CD8-positive, alpha-beta memory T cell (primary cell): ENCODE measurements at places on chromosomes 2 and 18.

DNA sequence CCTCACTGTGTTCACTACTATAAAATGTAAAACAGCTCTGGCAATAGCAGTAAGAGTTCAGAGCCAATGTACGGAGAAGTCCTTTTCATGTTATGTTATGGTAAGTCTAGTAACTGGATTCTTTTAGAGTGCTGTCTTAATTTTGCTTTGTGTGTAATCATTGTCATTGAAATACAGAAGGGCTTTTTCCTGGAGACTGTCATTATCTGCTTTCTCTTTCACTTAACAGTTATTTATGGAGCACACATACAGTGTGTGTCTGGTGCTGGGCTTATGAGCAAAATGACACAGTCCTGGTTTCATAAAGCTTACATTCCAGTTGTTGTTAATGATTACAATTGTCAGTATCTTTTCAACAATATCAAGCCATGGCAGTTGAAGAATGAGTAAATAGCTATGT is 95.5 kb downstream of the CCDC102B start:
- H3K27me3 ChIP-seq, result no peaks in the 10 kb centered on the region
- H3K36me3 ChIP-seq, result no peaks in the 10 kb centered on the region
- DNase-seq, result no peak
- H3K4me1 ChIP-seq, result no peaks in the 10 kb centered on the region
- H3K27ac ChIP-seq, result no peak overlapping the region

- H3K27ac ChIP-seq, result no peak overlapping the region
- no peak for DNase-seq
- no peaks in the 10 kb centered on the region for H3K36me3 ChIP-seq
- H3K4me3 ChIP-seq, result no peak overlapping the region
- H3K27me3 ChIP-seq, result no peaks in the 10 kb centered on the region
- H3K4me1 ChIP-seq, result no peaks in the 10 kb centered on the region
These were observed 43.1 kb upstream of the PTH2R start for GRCh38 chr2:208363485-208363884.

- DNase-seq, result no peak
- no peaks in the 10 kb centered on the region for H3K4me1 ChIP-seq
These were observed 25.9 kb upstream of the IMPA2 start for GRCh38 chr18:11955239-11956029.

DNA sequence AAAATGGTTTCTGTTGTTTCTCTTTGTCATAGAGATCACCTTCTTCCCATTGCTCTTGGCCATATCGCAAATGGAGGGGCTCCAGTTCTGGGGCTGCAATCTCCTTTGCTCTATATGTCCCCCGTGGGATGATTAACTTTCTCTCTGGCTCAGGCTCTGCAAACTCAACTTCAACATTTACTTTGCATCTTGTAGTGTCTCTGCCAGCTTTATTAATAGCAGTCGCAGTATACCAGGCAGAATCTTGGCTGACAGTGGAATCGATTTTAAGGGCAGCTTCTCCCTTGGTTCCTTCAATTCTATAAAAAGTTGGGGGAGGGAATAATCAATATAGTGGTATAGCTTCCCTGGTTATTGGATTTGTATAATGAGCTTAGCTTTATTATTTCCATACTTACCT is 30.5 kb downstream of the TTN start:
- no peaks in the 10 kb centered on the region for H3K27me3 ChIP-seq
- H3K4me3 ChIP-seq, result no peak overlapping the region
- no peak for DNase-seq
- no peaks in the 10 kb centered on the region for H3K36me3 ChIP-seq
- no peaks in the 10 kb centered on the region for H3K4me1 ChIP-seq
- no peak overlapping the region for H3K27ac ChIP-seq

GRCh38 chr2:225274751-225275150 is 124.8 kb upstream of the NYAP2 start:
- no peaks in the 10 kb centered on the region for H3K4me1 ChIP-seq
- H3K27ac ChIP-seq, result no peak overlapping the region
- DNase-seq, result no peak
- no peaks in the 10 kb centered on the region for H3K36me3 ChIP-seq

DNA sequence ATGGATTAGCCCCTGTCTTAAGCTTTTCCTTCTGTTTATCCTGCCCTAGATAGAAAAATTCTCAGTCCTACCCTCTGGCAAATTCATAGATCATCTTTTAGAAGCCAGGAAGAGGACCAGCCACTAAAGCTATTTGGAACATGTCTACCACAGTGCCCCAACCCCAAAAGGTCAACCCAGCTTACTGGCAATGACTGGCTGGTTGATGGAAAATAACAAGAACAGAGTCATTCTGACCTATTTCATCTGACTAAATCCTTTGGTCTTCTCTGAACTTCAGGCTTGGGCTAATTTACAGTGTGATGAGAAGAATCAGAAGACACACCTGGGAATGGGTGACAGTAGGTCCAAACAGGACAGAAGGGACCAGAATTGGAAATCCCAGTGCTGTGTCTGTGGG is 227.3 kb upstream of the CCDC68 start:
- no peaks in the 10 kb centered on the region for H3K36me3 ChIP-seq
- H3K4me1 ChIP-seq, result no peaks in the 10 kb centered on the region
- DNase-seq, result no peak
- no peak overlapping the region for H3K27ac ChIP-seq
- no peak overlapping the region for H3K4me3 ChIP-seq

DNA sequence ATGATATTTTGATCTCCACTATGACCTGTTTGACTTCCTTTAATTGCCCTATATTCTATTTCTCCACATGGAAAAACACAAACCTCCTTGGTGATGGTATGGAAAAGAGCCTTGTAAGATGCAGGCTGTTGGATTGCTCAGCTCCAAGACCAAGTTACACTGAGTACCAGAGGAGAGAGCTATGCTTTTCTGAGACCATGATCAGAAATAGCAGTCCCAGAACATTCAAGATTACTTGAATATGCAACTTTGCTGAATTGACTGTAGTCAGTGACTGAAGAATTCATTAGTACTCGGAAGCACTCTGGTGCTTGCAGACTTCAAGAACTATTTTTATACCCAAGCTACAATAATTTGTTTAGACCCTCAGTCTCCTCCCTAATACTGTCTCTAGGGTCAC is 310.6 kb upstream of the FSIP2 start:
- H3K4me3 ChIP-seq, result no peak overlapping the region
- H3K4me1 ChIP-seq, result no peaks in the 10 kb centered on the region
- DNase-seq, result no peak
- H3K36me3 ChIP-seq, result no peaks in the 10 kb centered on the region
- H3K27ac ChIP-seq, result no peak overlapping the region

GRCh38 chr18:35810520-35810919 is 162.0 kb upstream of the RMP24 start:
- H3K27ac ChIP-seq, result no peak overlapping the region
- no peaks in the 10 kb centered on the region for H3K4me1 ChIP-seq

DNA sequence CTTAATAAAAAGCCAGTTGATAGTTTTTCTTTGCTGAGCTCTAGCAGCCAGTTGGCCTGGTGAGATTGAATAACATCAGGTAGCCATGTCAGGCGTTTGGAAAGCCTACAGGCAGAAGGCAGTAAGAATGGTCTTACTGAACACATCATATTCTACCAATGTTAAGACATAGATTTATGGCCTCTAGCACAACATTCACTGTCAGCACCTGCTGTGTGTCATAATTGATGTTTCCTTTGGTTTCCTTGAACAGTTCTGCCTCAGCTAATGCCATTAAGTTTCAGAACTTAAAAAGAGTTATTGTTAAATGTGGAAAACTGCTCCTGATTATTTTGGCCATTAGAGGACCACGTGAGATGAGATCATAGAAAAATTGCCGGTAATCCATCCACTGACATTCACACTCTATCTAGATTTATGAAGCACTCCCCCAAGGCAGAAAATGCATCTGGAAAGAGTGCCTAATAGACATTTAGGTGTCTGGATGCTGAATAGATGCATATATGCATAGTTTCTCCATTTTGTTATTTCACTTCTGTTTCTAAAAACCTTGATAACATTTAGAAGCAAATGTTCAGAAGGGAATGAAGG is 434.7 kb downstream of the PTPRM start:
- H3K27me3 ChIP-seq, result no peaks in the 10 kb centered on the region
- H3K4me1 ChIP-seq, result no peaks in the 10 kb centered on the region
- H3K27ac ChIP-seq, result no peak overlapping the region
- no peak overlapping the region for H3K4me3 ChIP-seq
- no peak for DNase-seq
- no peaks in the 10 kb centered on the region for H3K36me3 ChIP-seq

DNA sequence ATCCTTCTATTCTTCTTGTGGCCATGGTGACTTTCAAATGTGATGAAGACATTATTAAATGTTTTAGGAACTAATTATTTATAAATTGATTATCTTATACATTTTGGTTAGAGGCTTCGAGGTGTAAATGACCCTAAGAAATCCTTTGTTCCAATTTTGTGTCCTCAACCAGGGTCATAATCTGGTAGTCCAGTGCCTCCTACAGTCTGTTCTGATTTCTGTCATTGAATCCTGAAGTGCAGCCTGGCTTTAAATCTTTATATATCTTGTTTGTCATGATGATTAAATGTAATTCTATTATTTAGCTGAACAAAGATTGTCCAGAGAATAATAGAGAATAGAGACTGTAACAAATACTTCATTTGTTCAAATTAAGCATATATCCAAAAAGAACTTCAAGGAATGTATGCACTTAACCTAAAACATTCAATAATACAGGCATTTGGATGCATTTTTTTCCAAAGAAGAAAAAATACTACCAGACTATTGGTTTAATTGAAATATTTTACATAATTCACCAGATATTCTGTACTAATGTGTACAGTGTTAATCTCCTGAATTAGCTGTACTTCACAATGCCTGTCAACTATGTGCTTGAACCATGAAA is 89.8 kb downstream of the PRPF40A start:
- H3K4me1 ChIP-seq, result no peaks in the 10 kb centered on the region
- H3K27me3 ChIP-seq, result no peaks in the 10 kb centered on the region
- no peak for DNase-seq
- H3K4me3 ChIP-seq, result no peak overlapping the region
- no peaks in the 10 kb centered on the region for H3K36me3 ChIP-seq
- no peak overlapping the region for H3K27ac ChIP-seq

DNA sequence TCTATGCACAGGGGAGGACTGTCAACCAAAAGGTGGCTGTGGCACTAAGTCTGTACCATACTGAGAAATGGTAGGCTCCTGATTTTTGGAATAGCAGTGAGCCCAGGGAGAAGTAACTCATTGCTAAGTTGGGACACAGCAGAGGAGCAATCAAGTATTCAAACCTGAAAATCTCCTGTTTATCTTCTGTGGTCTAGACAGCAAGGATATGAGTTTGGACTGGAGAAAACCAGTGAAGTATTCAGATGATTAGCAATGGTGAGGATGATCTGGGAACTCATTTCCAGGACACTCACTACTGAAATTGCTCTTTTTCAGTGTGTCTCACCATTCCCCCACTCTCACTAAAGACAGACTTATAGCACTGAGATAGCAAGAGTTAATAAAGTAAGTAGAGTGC is 112.0 kb downstream of the GULP1 start:
- no peak overlapping the region for H3K4me3 ChIP-seq
- no peak for DNase-seq
- H3K36me3 ChIP-seq, result no peaks in the 10 kb centered on the region
- no peaks in the 10 kb centered on the region for H3K27me3 ChIP-seq
- H3K4me1 ChIP-seq, result no peaks in the 10 kb centered on the region
- no peak overlapping the region for H3K27ac ChIP-seq

GRCh38 chr2:218329826-218330593 is 26.6 kb upstream of the CATIP start:
- H3K27ac ChIP-seq, result no peak overlapping the region
- H3K36me3 ChIP-seq, result no peaks in the 10 kb centered on the region
- H3K27me3 ChIP-seq, result no peaks in the 10 kb centered on the region
- no peak for DNase-seq

DNA sequence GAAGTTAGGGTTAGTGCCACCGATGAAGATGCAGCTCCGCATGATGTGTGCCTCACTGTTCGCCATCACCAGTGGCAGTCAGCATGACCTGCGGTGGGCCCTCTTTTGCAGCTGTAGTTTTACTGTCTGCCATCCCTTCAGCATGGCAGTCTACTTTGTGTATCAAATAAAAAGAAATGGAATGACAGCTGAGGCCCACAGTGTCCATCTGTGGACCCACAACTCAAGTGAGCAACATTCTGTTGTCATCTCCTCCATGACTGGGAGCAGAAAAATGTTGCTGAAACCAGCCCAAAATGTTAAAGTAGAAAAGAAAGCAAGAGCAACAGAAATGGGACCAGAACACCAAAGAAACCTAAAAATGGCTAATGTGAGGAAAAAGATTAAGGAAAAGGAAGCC is 128.7 kb downstream of the MEP1B start:
- no peaks in the 10 kb centered on the region for H3K36me3 ChIP-seq
- no peaks in the 10 kb centered on the region for H3K4me1 ChIP-seq
- no peak overlapping the region for H3K27ac ChIP-seq
- no peak overlapping the region for H3K4me3 ChIP-seq
- DNase-seq, result no peak

DNA sequence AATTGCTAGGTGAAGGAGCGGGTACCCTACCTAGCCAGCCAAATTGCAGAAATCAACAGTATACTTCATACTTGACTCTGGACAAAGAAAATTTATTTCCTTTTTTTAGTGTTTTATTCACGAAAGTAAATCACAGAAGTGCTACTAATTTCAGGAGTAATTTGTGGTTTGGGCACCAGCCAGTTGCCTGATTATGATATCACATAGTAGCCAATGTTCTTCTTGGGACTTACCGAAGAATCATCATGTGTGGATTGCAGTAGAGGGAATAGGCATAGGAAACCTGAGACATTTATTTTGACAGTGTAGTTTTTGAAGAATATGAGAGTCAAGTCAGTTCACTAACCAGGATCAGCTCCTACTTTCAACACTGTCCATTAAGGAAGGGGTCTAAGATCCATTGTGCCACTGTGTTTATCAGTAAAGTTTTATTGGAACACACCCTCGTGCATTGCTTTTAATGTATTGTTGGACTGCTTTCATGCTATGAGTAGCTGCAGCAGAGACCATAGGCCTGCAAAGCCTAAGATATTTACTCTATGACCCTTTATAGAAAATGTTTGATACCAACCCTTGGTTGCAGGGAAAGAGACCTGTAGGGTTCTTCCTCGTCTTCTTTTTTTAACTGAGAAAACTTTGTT is 32.1 kb downstream of the TNFRSF11A start:
- no peak for DNase-seq
- H3K4me1 ChIP-seq, result no peaks in the 10 kb centered on the region
- H3K4me3 ChIP-seq, result no peak overlapping the region
- no peak overlapping the region for H3K27ac ChIP-seq
- H3K27me3 ChIP-seq, result no peaks in the 10 kb centered on the region

- no peak overlapping the region for H3K4me3 ChIP-seq
- DNase-seq, result no peak
- H3K27ac ChIP-seq, result no peak overlapping the region
These were observed 25.9 kb downstream of the HS1BP3 start for GRCh38 chr2:20624884-20625485.
